ENCODE measurements at places on chromosomes 5 and 9. TPM values are rescaled to one million over a fixed set of nuclear protein-coding genes. Genes with fewer than 3 reads are reported as not detected.

DNA sequence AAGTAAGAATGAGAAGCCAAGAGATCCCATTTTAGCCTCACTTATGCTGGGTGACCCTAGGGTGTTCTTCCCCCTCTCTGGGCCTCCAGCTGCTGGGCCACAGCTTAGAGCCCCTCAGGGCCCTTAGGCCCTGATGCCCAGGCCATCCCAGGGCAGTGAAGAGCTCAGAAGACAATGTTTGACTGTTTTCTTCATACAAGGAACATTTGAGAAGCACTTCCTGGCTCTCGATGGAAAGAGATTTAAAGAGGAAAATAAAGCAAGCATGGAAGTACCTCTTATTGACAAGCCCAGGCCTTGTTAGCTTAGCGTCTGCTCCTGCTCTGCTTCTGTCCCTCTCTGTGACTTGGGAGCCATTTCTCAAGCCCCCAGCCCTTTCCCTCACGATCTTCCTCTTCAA is 165.9 kb upstream of the SMIM23 start:
- no peaks in the 10 kb centered on the region for H3K4me1 ChIP-seq
- H3K27ac ChIP-seq = no peak overlapping the region
- H3K4me3 ChIP-seq = no peak overlapping the region
- peaks cover 4% of the 10 kb centered on the region for H3K27me3 ChIP-seq

GRCh38 chr5:132772291-132773070 is 4.6 kb downstream of the SEPTIN8 start:
- no peak for DNase-seq
- peaks cover 6% of the 10 kb centered on the region for H3K27me3 ChIP-seq
- H3K36me3 ChIP-seq = no peaks in the 10 kb centered on the region
- no peak overlapping the region for H3K4me3 ChIP-seq
- H3K27ac ChIP-seq = no peak overlapping the region

GRCh38 chr9:9997585-9997984 is 615.2 kb downstream of the PTPRD start:
- DNase-seq = no peak
- no peaks in the 10 kb centered on the region for H3K36me3 ChIP-seq
- H3K4me3 ChIP-seq = no peak overlapping the region
- H3K4me1 ChIP-seq = no peaks in the 10 kb centered on the region
- H3K27ac ChIP-seq = no peak overlapping the region

DNA sequence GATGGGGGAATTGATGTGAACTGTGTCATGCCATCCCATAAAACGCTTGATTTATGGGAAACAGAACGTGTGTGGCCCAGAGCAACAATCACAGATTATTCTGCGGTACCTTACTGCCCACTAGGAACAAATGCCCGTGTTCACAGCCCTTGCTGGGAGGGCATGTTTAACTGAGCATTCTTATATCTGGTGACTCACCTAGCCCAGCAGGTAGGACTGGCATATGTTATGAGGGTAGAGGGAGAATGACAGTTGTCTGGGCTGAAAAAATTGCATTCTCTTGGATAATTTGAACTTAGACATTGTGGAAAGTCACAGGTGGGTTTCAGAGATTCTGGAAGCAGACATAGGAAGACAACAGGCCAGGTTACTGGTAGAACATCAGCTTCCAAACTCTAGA is 460.6 kb downstream of the DMRT2 start:
- H3K4me1 ChIP-seq = no peaks in the 10 kb centered on the region
- H3K27ac ChIP-seq = no peak overlapping the region
- no peak overlapping the region for H3K4me3 ChIP-seq
- no peak for DNase-seq

The PRDM9 gene
- total RNA-seq = not detected
